Activated CD8-positive, alpha-beta T cell treated with anti-CD3 and anti-CD28 coated beads for 36 hours (primary cell): ENCODE measurements at places on chromosomes 11 and 22.

DNA sequence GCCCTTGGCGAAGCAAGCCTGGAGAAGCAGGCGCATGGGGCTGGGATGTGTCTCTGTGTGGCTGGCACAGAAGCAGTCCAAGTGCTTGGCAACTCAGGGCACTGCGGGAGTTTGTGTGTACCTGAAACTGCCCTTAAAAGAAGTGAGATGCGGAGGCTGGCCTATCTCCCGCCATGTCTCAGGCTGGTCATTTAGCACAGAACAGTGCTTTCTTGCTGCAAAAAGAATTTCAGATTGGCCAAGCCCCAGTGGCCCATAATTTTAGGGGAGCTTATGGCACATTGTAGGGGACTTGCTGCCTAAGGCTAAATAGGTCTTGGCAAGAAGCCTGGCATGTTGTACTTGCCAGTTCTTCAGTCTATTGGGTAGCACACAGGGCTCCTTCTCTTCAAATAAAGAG is 16.4 kb downstream of the EHF start:
- DNase-seq: no peak

DNA sequence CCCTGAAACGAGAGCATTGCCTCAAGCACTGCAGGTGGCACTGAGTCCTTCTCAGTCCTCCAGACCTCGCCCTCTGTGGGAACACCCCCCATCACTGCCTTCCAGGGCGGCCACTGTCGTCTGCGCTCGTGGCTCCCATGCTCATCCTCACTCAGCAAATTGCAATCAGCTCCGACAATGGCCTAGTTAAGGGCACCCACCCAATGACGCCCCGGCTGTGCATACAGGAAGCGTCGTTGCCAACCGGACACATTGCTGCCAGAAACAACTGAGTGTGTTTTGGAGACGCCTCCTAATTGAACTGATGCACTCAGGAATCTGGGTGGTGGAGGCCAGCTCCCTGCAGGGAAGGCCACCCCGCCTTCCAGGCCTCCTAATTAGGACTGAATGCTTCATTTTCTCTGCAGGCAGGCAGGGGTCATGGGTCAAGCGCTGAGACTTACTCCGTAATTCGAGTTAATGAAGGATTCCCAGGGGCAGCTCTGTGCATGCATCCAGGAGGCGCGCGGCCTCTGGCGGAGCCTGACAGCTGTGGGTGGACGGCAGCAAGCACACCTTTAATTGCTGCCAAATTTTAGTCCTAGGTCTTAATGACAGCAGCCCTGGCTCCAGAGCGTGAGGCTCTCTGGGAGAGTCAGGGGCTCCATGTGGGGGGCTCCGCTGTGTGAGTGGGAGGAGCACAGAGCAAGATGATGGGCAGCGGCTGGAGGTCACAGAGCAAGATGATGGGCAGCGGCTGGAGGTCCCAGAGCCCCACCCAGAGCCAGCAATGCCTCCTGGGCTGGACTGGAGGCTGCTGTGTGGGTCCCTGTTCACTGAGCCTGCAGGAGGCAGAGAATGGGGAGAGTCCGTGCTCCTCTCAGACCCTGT is 199.0 kb downstream of the BRD1 start:
- DNase-seq: no peak

DNA sequence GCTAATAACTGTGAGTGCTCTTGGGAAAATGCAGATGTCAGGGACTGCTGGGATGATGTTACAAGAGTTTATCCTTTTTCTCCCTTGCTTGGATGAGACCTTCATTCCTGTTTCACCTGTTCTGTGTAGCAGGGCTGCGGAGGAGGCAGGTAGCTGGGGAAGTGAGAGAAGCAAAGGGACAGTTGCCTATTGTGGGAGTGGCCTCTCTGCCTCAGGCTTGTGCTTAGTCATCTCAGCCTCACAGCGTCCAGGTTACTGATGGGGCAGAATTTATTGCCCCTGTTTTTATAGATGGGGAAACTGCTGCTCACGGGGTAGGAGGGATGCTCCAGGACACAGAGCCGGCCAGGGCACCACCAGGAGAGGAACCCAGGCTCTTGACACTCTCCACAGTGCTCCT is 1.7 kb downstream of the STX3 start:
- DNase-seq: peak; percentile 28

- DNase-seq: no peak
Observed at GRCh38 chr22:24315367-24315966, 44.8 kb downstream of the SPECC1L start.

DNA sequence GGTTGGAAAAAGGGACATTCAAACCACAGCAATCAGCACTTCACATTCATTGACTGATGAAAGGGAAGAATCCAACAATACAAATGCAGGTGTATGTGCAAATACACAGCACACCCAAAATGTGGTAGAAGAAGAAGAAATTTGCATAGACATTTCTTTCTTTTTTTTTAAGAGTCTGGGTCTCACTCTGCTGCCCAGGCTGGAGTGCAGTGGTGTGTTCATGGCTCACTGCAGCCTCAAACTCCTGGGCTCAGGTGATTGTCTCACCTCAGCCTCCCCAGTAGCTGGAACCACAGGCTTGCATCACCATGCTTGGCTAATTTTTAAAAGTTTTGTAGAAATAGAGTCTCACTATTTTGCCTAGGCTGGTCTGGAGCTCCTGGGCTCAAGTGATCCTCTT is 21.9 kb downstream of the CARS1 start:
- DNase-seq: no peak
